Epithelial cell of proximal tubule (primary cell): ENCODE measurements at places on chromosomes 16 and 17.

DNA sequence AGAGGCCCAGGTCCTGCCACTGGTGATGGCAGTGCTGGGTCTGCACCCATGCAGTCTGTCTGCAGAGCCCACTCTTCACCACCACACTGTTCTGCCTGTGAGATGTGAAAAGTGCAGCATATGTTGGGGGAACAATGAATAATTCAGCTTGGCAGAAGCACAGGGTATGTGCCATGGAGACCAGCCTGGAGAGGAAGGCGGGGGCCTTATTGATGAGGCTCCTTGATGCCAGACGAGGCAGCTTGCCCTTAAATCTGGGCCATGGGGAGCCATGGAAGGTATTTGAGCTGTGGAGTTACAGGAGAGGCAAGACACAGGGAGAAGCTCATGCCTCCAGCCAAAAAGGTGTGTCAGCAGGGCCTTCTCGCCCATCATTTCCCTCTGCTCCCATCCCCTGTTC lies 124.7 kb downstream of the C16orf78 start:
- no peak for DNase-seq

DNA sequence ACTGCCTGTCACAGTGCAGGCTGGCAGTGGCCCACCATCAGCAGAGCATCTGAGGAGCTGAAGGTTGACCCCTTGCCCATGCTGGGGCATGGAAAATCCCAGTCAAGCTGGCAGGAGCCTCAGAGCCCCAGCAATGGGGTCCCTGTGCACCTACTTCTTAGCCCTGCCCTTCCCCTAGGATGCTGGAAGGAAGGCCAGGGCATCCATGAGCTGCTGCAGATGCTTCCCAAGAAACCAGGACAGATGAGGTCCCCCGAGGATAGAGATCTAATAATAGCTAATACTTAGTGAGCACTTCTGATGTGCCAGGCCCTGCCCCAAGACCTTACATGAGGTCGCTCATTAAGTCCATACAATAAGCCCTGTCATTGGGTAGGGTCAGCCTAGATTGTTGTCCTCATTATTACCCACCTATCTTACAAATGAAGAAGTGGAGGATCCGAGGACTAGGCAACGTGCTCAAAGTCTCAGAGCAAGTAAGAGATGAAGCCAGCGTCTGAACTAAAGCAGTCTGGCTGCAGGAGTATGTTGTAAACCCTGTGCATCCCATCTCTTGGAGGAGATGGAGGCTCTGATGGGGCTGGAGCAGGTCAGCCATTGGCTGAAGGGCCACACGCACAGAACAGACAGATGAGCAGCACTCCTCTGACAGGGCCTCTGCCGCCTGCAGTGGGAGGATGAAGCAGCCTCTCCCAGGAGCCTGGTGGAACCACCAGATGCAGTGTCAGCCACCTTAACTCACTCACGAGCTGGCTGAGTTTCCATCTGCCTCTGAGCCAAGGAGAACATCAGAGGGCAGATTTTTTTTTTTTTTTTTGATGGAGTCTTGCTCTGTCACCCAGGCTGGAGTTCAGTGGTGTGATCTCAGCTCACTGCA lies 175.4 kb downstream of the WSCD1 start:
- no peak for DNase-seq

DNA sequence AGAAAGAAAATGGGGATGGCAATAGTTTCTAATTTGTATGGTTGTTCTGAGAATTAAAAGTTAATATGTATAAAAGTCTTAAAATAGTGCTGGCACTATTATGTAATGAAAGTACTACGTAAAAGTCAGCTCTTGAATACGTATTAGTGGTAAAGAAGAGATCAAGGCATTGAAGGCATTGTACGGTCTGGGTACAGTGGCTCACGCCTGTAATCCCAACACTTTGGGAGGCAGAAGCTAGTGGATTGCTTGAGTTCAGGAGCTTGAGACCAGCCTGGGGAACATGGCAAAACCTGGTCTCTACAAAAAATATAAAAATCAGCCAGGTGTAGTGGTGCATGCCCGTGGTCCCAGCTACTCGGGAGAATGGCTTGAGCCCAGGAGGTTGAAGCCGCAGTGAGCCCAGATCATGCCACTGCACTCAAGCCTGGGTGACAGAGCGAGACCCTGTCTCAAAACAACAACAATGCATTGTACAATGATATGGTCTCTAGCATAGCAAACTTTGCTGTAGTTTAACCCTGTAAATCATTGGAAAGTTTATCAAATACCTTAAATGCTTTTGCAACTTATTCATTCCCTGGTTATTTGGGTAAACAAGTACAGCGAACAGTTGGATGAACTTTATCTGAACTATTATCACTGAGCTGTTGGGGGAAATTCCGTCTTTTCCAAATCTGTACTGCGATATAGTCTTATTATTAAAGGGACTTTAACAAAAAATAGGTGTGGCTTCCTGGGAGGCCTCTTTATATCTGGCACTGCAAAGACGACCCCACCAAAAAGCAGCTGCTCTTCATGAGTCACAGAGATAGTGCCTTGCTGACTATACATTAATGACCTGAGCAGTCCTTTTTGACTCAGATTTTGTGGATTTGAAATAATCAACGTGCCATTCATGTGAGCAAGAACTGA lies 73.6 kb downstream of the GPRC5B start:
- DNase-seq: peak; percentile 98

GRCh38 chr16:12612598-12613101 lies 191.0 kb downstream of the CPPED1 start:
- DNase-seq: peak; percentile 96

DNA sequence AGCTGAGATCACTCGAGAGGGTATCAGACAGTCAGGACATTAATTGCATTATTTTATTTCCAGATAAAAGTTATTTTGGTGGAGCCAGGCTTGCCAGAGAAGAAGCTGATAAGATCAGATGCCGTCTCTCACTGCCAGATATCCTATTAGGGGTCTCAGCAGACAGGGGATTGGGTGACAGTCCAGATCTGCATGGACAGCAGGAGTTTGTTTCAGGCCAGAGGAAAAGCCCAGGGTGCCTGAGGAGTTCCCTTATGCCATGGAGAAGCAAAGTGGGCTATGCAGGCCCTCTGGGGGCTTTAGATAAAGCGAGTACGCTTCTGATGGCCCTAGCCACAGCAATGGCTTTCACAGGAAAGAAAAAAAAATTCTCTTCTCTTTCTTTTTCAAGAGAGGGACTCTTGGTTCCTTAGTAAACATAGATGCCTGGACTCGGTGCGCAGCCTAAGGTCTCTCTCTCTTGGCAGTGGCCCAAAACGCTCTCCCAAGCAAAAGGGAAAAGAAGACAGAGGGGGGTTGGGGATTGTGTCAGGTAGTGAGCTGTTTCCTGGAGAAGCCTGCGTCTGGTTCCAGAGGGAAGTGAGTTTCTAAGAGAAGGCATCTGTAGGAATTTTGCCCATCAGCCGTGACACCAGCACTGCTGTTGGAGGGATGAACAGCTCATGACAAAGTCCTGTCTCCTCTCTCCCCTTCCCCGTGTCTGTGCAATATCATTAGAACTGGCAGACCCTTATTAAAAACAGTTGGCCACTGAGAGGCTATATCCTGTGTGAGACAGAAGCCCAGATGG lies 166.3 kb upstream of the FOXF1 start:
- DNase-seq: no peak
